COR-L47 (cell line): ENCODE measurements at places on chromosomes 3 and 15.

DNA sequence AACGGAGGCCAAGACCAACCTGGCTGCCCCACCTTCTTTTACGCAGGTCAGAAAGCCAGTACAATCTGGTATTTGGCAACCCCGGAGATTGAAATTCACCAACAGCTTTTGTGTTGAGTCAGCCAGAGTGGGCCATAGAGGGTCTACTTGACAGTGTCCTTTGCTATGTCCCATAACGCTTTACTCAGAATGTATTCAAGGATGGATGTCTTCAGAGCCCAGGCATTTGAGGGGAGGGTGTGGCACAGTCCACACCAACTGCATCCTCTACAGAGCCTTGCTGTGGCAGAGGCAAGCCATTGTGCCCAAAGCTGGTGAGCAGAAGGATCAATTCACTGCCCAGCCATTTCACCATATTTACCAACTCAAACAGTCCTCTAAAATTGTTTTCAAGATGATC, 18.4 kb downstream of the PLA1A start:
- no peak for DNase-seq

DNA sequence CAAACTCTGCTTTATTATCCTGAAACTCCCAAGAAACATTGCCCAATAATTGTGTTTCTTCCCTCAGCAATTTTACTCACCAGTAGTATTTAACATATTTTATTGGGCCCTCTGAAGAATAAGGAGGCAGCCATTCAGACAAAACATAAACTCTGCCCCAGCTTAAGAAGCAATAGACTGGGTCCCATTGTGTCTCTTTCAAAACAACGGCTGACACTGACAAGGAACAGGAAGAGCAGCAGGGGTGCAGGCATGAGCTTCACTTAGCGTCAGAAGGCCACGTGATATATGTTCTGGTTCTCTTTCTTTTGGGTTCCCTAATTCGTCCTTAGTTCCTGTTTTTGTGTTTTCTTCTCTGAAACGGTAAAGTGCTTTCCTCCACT, 242.3 kb downstream of the FHIT start:
- DNase-seq = no peak

DNA sequence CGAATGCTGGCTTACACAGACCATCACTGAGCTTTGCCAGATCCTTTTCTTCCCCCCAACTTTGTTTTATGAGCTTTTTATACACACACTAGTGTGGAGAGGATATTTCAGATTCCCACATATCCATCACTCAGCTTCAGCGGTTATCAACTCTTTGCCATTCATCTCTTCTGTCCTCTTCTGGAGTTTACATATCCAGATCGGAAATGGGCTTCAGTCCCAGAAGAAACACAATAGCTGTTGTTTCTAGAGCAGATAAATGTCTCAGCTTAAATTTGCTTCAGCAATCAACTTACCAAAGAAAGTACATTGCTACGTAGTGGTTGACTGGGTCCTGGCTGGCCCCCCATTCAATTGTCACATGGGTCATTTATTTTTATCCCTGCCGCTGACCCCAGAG, 185.9 kb upstream of the BHLHE40 start:
- no peak for DNase-seq

GRCh38 chr3:127467391-127467790, 123.1 kb downstream of the TPRA1 start:
- no peak for DNase-seq

DNA sequence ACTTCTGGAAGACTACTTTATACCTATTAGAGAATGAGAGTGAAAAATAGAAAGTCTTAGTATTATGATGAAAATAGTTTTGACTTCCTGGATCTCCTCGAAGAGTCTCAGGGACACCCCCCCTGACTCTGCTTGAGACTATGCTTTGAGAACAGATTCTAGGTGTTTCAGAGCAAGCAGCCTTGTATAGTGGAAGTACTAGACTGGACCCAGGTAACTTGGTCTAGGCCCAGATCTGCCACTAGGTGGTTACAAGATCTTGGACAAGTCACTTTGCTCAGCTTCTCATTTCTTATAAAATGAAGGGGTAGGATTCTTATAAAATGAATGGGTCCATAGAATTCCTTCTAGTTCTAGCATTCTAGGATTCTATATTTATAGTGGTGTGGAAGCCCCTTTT, 9.1 kb downstream of the ABHD5 start:
- DNase-seq = no peak

- no peak for DNase-seq
Observed at GRCh38 chr3:123036352-123037014, 8.9 kb upstream of the SEMA5B start.

DNA sequence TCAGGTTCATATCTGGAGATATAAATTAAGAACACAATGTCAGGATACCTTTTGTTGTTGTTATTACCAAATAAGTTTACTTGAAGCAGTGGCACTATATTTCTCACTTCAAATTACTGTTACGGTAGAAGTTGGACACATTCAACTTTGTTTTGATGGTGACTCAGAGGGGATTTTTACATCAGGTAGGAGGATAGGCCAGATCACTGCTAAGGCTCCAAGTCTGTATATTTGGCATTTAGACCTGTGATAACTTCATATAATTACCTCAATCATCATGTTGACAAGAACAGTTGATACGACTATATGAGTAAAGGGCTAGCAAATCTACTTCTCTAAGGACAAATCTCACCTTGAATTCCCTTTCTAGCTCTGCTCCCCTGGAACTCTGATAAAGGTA, 15.6 kb downstream of the LZTFL1 start:
- DNase-seq = no peak
